ENCODE measurements at places on chromosomes 1 and 21.

DNA sequence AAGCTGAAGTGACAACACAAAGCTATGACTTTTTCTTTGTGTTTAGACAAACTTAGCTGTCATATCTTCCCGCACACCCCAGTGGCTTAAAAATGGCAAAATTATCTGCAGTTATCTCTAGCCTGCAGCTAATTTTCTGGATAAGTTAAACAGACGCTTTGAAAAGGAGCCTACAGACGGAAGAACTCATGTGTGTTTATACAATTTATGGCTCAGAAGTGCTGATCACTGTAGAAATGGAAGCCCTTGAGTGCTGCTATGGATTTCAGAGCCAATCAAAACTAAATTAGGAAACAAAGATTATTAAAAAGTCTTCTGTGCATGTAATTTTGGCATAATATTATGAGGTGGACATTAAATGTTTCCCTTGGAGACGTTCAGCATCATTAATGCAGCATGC, 11.6 kb downstream of the NTNG1 start:
- DNase-seq: peak; percentile 42

DNA sequence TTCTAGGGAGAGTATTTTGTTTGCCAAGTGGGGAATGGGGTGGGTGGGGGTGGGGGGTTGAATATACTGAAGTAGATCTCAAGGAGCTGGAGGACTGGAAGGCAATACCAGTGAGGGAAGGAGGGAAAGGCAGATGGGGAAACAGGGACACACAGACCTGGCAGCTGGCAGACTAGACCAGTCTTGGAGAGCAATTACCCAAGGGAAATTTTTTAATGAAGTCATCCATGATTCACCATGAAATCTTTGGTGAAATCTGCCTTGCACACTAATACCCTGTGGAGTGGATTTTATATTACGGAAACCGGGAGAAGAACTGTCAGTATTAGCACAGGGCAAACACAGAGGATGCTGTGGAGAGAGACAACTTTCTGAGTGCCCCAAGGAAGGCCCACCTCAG, 29.7 kb upstream of the MARK1 start:
- DNase-seq: peak; percentile 59

DNA sequence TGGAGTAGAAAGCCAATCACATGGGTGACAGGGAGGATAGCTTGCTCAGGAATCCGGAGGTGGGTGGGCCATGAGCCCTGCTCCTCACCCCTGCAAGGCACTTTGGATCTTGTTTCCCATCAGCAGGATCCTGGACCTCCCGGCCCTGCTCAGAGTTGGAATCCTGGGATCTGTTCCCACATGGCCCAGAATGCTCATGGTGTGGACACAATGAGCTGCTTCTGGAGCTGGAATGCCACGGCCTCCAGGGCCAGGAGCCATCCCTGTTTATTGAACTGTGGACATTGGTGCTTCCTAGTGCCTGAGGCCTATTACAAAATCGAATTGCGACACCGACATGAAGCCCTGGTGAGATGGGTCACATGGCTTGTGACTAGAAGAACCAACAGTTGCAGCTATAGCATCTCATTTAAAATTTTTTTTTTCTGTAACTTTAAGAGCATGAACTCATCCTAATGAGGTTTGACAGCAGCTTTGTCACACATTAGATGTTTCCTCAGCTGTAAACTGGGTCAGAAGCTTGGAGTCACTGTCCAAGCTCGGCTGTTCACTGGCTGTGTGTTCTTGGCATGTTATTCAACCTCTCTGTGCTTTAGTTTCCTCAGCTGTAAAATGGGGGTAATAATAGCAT, 40.4 kb upstream of the GOLT1A start:
- DNase-seq: no peak

- no peak for DNase-seq
Measured at GRCh38 chr1:47940326-47940725, 56.9 kb downstream of the TRABD2B start.

- DNase-seq: no peak
Measured at GRCh38 chr1:206696812-206697585, 12.3 kb downstream of the MAPKAPK2 start.

- DNase-seq: no peak
Measured at GRCh38 chr1:219039017-219039681, 134.5 kb upstream of the LYPLAL1 start.

GRCh38 chr1:11979028-11979850, 1.0 kb upstream of the MFN2 start:
- no peak for DNase-seq

GRCh38 chr1:15684042-15684461, at the start of gene PLEKHM2:
Gene PLEKHM2, plus strand, starts transcription at chr1:15684320. Its CDS starts 239 bp downstream, at chr1:15684559.
- peak; percentile 49 for DNase-seq

- DNase-seq: peak; percentile 93
Measured at GRCh38 chr1:180962178-180962577, 49.5 kb downstream of the KIAA1614 start.

- DNase-seq: peak; percentile 74
Measured at GRCh38 chr1:8814865-8815264, 2.6 kb downstream of the RERE start.

DNA sequence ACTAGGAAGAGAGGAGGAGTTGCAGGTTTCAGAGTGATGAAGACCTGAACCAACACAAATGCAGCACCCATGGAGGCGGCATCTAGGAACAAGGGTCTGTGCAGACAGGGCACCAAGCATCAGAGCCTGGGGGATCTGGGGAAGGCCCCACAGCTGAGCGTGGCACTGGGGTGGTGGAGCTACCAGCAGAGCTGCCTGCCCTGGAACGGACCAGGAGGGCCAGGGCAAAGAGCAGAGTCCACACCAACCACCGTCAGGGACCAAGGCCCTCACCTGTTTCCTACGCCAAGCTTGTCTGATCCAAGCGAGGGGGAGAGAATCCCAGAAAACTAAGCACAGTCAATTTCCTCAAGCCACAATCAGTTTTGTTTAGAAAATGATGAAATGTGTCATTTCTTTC, 79.0 kb upstream of the SYT6 start:
- DNase-seq: no peak

DNA sequence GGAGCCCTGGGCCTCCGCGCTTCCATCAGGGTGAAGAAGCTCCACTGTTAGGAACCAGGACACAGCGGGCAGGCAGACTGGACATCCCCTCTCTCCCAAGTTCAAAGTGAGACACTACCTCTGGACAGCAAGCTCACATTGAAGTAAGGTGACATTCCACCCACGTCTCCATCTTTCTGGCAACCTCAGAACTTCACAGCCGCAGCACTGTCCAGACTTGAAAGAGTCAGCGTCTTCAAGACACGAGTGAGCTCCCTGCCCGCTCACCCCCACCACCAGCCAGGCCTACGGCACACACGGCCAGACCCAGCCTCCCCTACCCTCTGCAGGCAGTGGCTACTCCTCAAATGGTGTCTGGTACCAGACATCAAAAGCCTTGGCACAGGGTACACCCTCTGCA, 11.1 kb downstream of the WDR4 start:
- DNase-seq: no peak

All from NCI-H69 (cell line).